Right hindlimb (tissue), 1 donor: ENCODE measurements at places on chromosomes 11 and 22.

DNA sequence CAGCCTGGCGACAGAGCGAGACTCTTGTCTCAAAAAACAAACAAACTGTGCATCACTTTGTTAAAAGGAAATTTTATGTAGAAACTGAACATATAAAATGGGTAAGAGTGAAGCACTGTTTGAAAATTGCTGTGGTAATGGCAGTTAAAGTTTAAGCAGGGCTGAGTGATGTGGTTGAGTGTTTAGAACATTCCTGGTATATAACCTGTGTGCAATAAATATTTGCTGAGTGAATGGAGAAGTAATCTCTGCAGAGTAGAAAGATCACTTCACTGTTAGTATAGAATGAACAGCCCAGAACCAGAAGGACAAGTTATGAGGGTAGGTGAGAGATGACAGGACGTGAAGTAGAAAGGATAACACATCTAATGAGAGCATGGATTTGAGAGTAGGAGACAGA lies 27.3 kb downstream of the CECR2 start:
- DNase-seq, result no peak

- no peak for DNase-seq
Observed at GRCh38 chr22:17158176-17158567, 905 bp downstream of the HDHD5 start.

- peak; percentile 81 for DNase-seq
Observed at GRCh38 chr11:66543263-66544107, 2.4 kb downstream of the ZDHHC24 start.

GRCh38 chr11:2518983-2519340 lies 74.2 kb downstream of the KCNQ1 start:
- DNase-seq, result peak; percentile 21

DNA sequence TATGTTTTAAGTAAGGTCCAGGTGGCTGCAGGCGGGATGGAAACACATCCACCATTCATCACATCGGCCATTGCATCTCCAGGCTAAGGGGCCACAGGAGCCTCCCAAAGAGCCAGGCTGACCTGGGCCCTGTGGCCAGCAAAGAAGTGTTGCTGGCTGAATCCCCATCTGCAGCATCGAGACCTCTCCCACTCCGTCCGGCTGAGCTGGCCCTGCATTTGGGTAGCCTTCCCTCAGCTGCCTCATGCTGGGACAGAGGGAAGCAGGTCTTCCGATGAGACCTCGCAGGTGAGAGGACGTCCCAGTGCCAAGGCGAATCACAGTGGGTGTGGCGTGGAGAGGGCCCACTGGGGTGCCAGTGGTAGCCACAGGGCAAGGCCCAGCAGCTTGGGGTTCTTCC lies 24.5 kb downstream of the RSPH14 start:
- DNase-seq, result no peak

GRCh38 chr22:49850021-49850911 lies 3.4 kb upstream of the ZBED4 start:
- no peak for DNase-seq

GRCh38 chr22:45554040-45554406 lies 51.3 kb downstream of the FBLN1 start:
- no peak for DNase-seq

DNA sequence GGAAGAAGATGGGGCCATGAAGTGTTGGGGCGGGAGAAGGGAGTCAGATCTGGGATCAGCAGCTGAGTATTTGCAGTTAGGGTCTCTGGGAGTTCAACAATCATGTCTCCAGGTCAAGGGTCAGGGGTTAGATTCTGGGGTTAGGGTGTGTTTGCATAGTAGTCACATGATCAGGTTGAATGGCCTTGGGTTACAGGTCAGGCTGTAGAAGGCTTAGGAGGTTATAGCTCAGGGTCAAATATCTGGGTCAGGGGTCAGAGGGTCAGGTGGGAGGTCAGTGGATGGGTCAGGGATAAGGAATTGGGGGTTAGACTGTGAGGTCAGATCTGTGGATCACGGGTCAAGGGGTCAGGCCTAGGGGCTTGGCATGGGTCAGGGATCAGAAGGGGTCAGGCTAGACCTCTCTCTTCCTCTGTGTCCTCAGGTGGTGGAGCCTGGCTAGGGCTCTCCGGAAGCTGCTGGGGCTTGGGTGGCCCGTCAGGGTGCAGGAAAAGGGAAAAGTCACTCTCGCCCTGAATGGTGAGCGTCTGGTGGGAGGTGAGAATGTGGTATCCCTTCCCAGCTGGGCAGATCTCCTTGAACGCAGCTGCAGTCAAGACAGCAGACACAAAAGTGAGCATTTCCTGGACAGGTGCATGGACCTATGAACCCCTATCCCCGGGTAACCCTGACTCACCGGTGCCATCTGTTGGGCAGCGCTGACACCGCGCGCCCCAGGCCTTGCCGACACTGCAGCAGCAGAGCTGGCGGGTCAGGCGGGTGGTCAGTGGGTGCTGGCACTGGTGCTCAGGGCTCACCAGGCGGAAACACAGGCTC lies 6.4 kb downstream of the LTBP3 start:
- DNase-seq, result no peak

DNA sequence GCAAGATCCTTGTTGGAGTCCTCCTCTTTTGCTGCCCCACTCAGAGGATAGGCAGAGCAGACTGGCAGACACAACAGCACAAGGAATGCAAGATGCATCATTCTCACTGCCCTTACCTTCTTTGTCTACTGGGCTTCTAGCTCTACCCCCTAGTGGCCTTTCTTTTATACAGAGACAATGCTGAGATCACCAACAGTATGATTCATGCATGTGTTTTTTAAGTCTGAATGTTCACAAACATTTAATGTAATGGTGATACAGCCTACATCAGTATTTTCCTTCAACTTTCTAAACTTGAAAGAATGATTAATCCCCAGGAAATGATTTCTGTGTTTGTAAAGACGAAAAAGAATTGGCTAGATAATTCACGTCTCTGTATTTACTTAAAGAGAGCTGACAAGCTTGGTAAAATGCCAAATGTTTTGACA lies at the start of gene MMP10:
MMP10 (minus strand) TSS at position 138 of the 428 bp plus-strand sequence; CDS start at position 101, 37 bp downstream.
- no peak for DNase-seq

GRCh38 chr22:46563381-46564083 lies 26.1 kb upstream of the CELSR1 start:
- peak; percentile 71 for DNase-seq

DNA sequence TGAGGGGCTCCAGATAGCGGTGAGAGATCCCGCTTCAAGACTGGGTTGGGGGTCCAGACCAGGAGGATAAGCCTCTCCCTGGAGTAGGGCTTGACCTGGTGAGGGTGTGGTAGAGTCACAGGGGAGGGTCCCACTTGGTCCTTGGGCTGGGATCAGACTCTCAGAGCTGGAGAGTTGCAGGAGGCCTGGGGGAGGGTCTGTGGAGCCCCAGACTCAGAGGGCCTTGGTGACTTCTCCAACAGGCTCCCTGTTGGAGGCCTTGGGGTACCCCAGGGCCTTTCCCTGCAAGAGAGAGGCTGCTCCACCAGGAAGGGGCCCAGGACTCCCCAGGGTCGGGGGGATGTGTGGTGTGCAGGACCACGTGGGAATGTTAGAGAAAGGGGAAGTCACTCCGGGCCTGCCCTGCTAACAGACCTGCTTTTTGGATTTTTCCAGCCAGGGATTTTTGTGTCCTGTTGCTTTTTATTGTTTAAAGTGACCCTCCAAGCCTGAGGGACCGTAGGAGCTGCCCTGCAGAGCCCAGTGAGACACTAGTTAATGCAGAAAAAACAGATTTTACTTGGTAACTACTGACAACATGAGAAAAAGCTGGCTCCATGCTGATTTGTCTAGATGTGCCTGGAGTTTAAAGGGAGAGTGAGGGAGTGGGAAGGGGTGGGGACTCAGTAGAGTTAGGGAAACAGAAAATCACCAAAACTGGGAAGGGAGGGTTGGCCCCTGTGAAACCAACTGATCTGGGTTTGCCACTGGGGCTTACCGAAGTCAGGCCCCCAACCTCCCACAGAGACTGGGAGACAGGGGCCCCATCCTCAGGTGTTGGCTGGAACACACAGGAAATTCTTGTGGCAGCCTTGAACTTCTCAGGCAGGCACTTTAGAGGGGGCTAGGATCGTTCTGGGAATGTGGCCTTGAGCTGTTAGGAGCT lies 801 bp upstream of the TXNRD2 start:
- peak; percentile 65 for DNase-seq

DNA sequence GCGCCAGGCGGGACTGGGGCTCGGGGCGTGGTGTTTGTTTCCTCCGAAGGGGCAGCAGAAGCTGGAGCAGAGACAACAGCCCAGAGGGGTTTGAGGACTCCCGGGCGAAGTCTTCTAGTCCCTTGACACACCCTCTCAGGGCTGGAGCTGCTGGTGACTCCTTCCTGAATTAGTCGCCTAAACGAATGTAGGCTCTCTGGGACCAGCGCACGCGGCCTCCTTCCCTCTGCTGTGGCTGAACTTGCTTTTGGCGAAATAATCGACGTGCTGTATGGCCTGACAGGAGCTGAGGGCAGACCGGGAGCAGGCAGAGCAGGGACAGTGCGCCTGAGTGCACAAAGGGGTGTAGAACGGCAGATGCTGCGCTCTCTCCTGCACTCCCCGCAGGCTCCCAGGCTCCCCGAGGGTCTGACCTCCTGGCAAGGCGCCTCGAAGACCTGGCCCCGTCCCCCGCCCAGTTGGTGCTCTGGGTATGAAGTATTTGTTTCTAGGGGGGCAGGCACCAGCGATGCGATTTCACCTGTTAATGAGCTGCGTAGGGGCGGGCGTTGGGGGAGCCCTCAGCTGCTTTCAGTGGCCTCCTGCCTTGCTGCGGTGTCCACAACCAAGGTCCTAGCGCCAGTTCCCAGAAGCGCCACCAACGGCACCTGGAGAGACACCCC lies 5.3 kb downstream of the SLC17A6 start:
- no peak for DNase-seq

- DNase-seq, result no peak
Observed at GRCh38 chr11:106681435-106681834, 336.8 kb downstream of the GUCY1A2 start.

DNA sequence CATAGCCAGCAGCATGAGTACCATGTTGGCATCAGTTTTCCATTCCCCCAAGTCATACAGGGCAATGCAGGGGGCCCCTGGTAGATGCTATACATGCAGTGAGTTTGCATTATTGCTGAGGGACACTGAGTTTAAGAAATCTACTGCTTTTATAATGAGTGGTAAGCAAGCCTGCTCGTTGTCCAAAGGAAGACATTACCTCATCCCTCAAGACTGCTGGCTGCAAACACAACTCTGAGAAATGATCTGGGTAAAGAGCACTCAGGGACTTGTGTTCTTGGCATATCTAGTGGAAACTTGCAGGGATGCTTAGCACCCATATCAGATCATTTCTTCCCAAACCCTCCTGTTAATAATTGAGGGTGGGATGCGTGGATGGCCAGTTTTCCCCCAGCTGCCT lies 77.9 kb downstream of the CWC15 start:
- DNase-seq, result no peak

- DNase-seq, result peak; percentile 98
Observed at GRCh38 chr11:72040491-72041363, 39.6 kb downstream of the NUMA1 start.

DNA sequence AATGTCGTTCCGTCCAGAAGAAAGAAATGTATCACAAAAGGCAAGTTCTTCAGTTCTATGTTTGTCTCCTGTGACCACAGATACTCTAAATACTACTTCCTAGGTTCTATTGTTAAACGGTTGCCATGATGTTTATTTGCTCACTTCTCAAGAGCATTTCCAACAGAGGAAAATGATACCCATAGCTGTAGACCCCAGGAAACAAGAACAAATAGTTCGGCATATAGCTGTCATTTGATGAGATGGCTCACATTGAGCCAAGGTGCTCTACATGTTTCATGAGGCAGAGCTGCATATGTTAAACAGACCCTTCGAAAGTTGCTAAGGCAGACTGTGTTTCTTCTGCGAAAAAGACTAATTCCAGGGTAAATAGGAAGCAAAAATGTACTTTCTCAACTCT lies 15.4 kb upstream of the ANGPTL5 start:
- DNase-seq, result no peak

DNA sequence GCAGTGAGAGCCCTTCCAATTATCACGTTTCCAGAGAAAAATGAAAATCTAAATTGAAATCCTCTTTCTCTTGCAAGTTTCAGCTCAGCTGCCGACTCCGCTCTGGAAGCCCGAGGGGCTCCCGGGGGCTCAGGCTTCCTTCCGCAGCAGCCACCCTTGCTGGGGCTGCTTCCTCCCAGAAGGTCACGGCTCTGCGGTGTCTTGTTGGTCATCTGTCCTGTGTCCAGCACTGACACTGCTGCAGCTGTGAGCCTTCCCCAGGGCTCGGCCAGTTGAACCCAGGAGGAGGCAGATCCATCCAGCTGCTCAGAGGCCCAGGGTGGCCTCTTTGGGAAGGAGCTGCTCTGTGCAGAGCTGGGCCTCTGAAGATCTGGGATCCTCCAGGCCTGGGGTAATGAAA lies 1337.2 kb downstream of the TBC1D22A start:
- DNase-seq, result no peak

- no peak for DNase-seq
Observed at GRCh38 chr22:40517631-40518030, 118.9 kb downstream of the MRTFA start.

- DNase-seq, result no peak
Observed at GRCh38 chr22:35152316-35152715, 86.4 kb downstream of the ISX start.

- no peak for DNase-seq
Observed at GRCh38 chr11:12930850-12931249, 78.3 kb upstream of the RASSF10 start.

GRCh38 chr11:125441648-125442410 lies 54.2 kb downstream of the FEZ1 start:
- DNase-seq, result no peak

DNA sequence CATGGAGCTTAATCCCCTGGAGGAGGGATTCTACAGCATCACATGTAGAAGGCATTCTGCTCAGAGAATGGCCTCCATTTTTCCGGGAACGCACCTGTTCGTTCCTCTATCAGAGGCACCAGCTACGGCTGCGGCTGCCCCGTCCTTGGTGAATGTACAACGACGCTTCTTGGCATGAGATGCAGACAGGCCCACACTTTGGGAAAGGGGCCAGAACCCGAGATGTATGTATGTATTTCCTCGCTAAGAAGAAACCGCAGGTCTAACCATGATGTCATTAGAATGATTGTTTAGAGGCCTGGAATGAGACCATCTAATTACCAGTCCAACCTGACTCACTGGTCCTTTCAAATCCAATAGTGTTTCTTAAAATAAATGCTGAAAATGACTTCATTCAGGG lies 1293.4 kb downstream of the TBC1D22A start:
- no peak for DNase-seq
